ENCODE measurements at places on chromosomes 13 and 19.

DNA sequence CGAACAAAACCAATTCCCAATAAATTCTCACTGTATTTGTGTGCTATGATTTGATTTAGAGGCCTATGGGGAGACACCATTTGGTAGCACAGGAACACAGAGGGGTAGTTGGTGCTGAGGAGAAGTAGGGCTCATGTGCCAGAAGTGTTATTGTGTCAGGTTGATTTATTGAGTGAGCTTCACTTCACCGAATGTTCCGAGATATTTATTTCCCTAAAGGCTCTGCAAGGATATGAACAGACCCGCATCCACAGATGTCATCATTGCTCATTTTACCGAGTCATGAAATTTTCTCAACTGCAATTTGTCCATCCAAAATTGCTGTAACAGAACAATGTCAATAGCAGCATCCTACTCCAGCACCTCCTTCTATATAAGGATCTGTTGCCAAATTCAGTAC is 69.5 kb downstream of the DACH1 start:
- DNase-seq: no peak

DNA sequence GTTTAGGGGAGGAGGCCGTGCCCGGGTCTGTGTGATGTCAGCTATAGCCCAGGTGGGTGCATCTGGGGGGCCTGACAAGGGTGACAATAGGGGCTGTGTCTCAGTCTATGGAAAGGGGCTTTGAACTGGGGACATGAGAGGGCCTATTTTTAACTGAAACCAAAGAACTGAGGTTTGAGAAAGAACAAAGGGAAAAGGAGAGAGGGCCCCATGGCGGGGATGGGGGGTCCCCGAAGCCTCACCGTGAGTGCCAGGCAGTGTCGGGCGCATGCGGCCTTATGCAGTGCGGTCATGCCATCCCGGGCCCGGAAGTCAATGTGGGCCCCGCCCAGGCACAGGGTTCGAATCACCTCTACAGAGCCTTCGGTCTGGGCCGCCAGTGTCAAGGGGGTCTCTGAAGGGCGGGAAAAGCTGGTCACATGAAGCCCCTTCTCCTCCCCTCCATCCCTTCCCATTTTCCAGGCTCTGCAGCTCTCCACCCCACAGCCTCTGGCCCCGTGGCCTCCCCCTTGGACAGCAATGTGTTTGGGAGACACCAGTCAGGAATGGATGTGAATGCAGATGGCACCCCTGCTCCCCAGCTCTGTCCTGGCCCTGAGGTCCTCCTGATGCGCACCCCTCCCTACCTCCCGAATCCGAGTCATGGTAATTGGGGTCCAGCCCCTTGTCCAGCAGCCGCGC is 5.9 kb downstream of the SHANK1 start:
- DNase-seq: no peak

GRCh38 chr13:25175026-25175425 is 2.9 kb upstream of the AMER2 start:
- DNase-seq: no peak

DNA sequence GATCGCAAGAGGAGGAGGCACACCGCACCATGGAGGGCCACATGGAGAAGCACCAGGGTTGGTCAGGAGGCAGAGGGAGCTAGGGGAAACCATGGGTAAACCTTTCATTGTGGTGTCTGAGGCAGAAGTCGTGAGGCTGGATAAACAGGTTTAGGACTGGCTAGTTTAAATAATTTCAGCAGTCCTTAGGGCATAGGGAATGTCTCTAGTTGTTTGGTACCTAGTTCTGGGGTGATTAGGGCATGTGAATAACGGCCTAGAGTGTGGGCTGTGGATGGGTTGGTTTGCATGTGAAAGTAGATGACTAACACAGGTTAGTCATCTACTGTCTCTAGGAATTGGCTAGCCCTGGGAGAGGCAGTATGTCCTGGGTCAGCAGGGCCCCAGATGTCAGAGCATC is 102.3 kb downstream of the STOML3 start:
- no peak for DNase-seq

All from right kidney (tissue), 9 donors.